ENCODE measurements at places on chromosomes 1 and 21. TPM values are rescaled to one million over a fixed set of nuclear protein-coding genes. Genes with fewer than 3 reads are reported as not detected.

DNA sequence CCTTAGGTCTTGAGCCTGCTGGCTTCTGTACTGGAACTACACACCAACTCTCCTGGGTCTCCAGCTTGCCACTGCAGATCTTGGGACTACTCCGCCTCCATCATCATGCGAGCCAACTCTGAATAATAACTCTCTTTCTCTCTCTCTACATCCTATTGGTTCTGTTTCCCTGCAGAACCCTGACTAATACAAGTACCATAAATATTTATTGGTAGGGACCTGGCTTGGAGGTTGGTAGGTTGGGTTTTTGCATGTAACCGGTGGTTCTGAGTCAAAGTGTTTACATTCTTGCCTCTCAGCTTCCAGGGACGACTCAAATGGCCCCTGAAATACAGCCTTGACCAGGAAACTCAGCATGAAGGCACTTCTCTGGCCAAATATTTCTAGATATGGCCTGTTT is 110.4 kb downstream of the KCND3 start:
- DNase-seq: no peak

- no peak for DNase-seq
These were observed 145.8 kb upstream of the ZNF648 start for GRCh38 chr1:182207300-182207699.

- DNase-seq: no peak
These were observed 42.7 kb downstream of the SEC16B start for GRCh38 chr1:177927021-177927596.

GRCh38 chr1:107139833-107140702 is 771 bp upstream of the NTNG1 start:
- DNase-seq: peak; percentile 50

DNA sequence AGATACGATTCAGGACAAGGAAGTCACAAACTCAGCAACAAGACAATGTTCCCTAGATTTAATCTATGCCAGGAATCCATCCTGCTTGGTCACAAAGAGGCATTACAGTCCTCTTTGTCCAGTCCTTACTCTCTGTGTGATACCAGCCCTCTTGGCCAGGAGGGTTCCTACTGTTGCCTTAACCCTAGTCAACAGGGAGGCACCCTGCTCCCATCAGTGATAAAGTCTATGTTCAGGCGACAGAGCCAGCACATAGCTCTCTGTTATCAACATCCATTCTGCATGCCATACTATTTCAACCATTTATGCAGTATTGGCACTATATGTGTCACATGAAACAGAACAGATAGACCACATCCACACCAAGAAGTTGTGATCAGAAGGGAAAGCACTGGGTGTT is 4.4 kb upstream of the NPL start:
- DNase-seq: no peak

- no peak for DNase-seq
These were observed at the start of gene RGS18 for GRCh38 chr1:192158181-192158580. RGS18 (plus strand) TSS chr1:192158462; CDS start chr1:192158638, 176 bp downstream.

DNA sequence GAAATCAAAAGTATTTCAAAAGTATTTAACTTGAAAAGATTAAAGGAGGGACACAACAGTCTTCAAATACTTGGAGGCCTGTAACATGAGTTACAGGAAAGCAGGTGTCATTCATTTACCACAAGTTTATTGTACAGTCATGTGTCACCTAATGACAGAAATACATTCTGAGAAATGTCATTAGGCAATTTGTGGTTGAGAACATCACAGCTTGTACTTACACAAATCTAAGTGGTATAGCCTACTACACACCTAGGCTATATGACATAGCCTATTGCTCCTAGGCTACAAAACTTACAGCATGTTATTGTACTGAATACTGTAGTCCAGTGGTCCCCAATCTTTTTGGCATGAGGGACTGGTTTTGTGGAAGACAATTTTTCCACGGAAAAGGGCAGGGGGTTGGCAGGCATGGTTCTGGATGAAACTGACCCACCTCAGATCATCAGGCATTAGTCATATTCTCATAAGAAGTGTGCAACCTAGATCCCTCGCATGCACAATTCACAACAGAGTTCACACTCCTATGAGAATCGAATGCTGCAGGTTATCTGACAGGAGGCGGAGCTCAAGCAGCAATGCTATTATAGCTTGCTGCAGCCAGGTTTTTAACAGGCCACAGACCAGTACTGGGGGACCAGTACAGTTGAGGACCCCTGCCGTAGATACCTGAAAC is 25.0 kb upstream of the PHTF1 start:
- no peak for DNase-seq

GRCh38 chr1:185837711-185838110 is 103.5 kb downstream of the HMCN1 start:
- peak; percentile 46 for DNase-seq

GRCh38 chr1:38741341-38741740 is 118.2 kb downstream of the RRAGC start:
- peak; percentile 34 for DNase-seq

DNA sequence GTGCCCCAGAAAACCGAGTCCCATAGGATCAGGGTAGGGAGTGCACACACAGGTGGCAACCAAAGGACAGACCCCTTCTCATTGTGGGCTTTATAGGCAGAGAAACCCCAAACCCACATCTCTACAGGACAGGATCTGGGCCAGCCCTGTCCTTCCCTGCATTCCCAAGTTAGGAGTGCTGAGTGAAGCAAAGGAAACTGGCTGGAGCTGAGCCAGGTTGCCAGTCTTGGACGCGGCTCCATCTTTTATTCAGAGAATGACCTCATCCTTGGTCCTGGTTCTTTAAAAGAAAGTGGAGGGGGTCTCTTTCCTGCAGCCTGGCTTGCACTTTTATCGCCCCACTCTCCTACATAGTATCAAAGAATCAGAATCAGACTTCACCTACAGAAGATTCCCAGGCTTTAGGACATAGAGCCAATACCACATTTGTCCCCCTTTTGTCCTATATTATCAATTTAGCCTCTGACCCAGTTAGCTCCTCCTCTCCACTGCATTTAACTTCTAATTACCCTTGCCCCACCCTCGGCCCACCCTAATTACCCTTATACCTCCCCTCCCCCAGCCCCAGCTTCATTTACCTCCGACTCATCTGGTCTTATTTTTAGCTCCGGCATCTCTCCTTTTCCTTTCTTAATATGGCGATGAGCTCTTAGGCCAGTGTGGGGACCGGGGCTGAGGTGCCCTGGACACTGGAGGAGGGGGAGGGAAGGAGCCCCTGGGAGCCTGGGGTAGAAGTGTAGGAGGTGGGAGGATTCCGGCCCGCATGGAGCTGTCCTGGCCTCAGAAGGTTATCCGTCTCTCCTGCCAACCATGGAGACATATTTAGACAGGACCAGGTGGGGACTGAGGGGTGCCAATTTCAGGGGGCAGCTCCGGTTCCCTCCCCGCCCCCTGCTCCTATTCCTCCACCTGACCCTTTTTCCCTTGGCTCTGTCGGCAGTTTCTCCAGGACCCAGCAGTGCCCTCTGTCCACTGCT is at the start of gene CASQ1:
CASQ1 (plus strand) TSS at position 927 of the 977 bp plus-strand sequence. CDS start 177 bp downstream, outside the sequence.
- peak; percentile 58 for DNase-seq

- no peak for DNase-seq
These were observed 171.3 kb downstream of the RERE start for GRCh38 chr1:8646189-8646588.

DNA sequence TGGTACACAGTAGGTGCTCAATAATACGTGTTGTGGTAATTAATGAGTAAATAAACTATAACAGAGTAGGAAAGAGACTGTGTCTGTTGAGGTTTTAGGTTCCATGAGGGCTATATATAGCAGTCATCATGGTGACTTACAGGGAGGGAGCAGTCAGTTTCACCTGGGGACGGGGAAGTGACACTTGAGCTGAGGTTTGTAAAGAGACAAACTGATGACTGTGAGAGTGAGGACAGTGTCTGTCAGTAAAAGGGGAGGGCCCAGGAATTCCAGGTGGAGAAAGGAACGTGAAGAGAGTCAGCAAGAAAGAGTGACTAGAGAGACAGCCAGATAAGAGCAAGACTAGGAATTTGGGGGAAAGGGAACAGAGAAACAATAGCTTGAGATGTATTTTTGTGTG is 30.2 kb downstream of the ABCA4 start:
- no peak for DNase-seq

GRCh38 chr1:211920602-211921226 is 90.2 kb upstream of the LPGAT1 start:
- DNase-seq: no peak

DNA sequence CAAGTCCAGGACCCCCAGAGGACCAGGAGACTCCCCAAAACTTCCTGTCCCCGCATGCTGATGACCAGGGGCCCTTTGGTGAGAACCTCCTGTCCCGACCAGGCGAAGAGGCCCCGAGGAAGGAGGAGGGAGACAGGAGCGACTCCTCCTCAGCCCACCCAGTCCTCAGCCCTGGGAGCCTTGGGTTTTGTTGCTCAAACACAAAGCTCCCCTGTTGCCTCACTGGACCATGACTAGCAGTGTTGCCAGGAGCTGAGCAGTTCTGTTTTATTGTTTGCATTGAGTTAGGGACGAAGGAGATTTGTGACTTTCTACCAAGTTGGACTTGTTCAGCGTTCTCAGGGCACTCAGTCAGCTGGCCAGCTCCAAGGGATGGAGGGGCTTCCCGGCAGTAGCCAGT is 10.0 kb downstream of the UMODL1 start:
- DNase-seq: peak; percentile 31

DNA sequence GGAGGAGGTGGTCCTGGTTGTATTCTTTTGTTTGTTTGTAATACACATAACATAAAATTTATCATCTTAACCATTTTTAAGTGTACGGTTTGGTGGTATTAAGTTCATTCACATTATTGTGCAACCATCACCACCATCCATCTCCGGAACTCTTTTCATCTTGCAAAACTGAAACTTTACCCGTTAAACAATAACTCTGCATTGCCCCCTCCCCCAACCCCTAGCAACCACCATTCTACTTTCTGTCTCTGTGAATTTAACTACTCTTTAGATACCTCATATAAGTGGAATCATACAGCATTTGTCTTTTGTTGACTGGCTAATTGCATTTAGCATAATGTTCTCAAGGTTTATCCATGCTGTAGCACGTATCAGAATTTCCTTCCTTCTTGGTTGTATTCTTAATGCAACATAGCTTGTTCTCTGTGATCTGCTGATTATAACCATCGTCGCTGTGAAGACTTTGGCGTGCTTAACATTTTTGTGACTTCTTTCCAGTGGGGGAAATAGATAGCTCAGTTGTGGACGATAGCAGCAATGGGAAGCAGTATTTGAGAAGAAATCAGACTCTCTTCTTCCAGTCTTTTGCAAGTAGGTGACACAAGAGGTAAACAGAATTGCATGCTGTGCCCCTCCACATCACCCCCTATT is 117.5 kb upstream of the HOOK1 start:
- DNase-seq: peak; percentile 73

DNA sequence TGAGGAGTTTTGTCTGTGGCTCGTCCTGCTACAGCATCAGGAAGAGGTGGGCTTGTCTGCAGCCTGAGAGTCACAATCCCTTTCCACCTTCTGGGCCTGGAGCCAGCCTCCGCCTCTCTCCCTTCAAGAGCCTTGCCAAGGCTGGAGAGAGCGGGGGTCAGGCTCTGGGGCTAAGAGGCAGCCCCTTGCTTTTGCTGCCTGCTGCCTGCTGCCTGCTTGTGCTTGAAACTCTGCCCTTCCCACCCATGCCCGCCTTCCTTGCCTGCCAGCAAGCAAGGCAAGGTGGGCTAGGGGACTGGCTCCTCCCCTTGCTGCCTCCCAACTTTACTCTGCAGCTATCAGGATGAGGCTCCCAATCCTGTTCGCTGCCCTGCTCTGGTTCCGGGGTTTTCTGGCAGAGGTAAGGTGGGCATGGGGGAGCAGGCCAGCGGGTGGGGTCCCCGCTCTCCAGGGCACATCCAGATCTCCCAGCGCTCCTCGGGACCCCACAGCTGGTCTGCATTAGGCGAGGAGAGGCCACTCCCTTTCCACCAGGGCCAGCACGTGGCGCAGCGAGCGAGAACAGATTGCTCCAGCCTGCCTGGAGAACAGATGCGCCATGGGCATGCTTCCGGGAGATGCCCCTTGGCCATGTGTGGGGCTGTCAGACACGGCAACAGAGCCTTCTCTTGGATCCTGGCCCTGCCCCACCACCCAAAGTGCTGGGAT is 7.5 kb upstream of the PTPN7 start:
- peak; percentile 61 for DNase-seq

DNA sequence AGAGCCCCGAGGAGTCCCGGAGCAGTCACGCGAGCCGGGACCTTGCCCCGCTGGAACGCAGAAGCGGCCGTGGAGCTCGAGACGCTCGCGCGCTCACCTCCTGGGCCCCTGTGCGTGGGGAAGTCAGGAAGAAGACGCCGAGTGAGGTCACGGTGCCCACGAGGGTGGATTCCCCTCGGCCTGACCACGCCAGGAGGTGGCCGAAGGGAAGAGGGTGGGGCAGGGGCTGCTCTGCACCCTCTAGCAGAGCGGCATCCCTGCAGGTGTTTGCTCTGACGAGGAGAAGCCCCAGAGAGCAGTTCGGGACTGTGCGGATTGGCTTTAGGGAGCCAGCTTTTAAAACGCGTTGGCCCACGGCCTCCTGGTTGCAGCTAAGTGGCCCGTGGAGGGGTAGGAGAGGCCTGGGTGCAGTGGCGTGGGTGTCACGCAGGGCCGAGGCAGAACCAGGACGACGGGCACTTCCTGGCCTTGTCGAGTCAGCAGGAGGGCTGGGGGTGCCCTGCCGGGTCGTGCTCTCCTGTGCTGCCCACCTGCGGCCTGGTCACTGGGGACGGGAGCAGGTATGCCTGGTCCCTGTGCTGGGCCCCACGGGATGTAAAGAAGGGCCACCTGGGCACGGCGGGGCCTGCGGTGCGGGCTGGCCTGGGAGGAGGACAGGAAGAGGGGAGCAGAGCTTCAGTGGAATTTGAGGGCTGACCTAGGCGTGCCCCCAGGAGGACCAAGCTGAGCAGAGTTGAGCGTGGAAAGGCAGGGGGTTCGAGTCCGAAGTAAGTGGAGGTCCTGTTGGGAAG is 1.0 kb downstream of the PDXK start:
- DNase-seq: no peak

DNA sequence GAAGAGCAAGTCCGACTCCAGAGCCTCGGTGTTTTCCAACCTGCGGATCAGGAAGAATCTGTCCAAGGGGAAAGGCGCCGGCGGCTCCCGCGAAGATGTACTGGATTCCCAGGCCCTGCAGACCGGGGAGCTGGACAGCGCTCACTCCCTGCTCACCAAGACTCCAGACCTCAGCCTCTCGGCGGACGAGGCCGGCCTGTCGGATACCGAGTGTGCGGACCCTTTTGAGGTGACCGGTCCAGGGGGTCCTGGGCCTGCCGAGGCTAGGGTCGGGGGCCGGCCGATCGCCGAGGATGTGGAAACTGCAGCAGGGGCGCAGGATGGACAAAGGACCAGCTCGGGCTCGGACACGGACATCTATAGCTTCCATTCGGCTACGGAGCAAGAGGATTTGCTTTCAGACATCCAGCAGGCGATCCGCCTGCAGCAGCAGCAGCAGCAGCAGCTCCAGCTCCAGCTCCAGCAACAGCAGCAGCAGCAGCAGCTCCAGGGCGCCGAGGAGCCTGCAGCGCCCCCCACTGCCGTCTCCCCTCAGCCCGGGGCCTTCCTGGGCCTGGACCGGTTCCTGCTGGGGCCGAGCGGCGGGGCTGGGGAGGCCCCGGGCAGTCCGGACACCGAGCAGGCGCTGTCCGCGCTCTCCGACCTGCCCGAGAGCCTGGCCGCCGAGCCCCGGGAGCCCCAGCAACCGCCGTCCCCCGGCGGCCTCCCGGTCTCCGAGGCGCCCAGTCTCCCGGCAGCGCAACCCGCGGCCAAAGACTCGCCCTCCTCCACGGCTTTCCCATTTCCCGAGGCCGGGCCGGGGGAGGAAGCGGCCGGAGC is 827 bp downstream of the FMN2 start:
- peak; percentile 78 for DNase-seq

Gene TENT5C
- 0.32 TPM for total RNA-seq

Gene CDC7
- total RNA-seq: 5.4 TPM

Gene SIM2
- not detected for total RNA-seq

Gene PLPP3
- total RNA-seq: 58.2 TPM

Gene LCE2C
- total RNA-seq: not detected

Gene CAMK2N1
- 0.60 TPM for total RNA-seq

Gene PRKAB2
- 29.3 TPM for total RNA-seq

Gene FOXO6
- 9.9 TPM for total RNA-seq

Gene RABGAP1L
- 11.5 TPM for total RNA-seq

Gene RSPO1
- 0.71 TPM for total RNA-seq

Measured in cardiac muscle cell (in vitro differentiated cells and primary cell).